WTC11 (cell line): ENCODE measurements at places on chromosomes 13 and 19.

DNA sequence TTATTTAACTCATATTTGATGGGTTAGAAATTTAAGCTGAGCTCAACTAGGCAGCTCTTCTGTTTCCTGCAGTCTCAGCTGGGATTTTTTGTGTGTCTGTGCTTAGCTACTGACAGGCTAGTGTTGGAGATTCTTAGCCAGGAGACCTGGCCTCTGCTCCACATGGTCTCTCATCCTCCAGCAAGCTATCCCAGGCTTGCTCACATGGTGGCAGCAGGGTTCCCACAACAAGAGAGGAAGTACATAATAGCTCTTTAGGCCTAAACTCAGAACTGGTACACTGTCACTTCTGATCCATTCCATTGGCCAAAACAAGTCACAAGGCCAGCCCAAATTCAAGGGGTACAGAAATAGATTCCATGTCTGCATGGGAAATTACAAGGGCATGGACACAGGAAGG lies 406.2 kb downstream of the SUCLA2 start:
- no peak overlapping the region for H3K27ac ChIP-seq
- DNase-seq = no peak
- no peaks in the 10 kb centered on the region for H3K4me1 ChIP-seq
- peaks cover 26% of the 10 kb centered on the region for H3K36me3 ChIP-seq
- no peak overlapping the region for H3K4me3 ChIP-seq
- no peaks in the 10 kb centered on the region for H3K27me3 ChIP-seq

DNA sequence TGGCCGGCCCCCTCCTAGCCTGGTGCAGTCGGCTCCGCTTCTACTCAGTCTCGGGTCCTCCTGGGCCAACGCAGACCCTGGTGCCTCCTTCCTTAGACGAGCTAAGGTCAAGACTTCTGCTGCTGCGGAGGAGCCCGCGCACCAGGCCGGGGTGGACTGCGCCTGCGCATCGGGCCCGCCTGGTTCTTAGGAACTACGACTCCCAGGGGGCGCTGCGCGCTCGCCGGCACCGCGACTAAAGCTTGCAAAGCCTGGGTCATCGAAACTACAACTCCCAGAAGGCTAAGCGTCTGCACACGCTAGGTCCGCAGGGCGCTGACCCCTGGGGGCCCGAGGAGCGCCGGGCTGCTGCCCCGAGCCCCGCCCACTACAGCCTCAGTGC lies at the start of gene ZNF835:
TSS of gene ZNF835 (minus strand) at position 145 of the 382 bp plus-strand sequence. CDS start 6,559 bp downstream, outside the sequence.
- H3K4me3 ChIP-seq = no peak within 1 kb of the TSS
- H3K36me3 ChIP-seq = peaks cover 59% of the 10 kb centered on the region
- H3K27me3 ChIP-seq = peaks cover 3% of the 10 kb centered on the region
- no peaks in the 10 kb centered on the region for H3K4me1 ChIP-seq
- DNase-seq = no peak
- no peak within 1 kb of the TSS for H3K27ac ChIP-seq

- DNase-seq = no peak
- peaks cover 6% of the 10 kb centered on the region for H3K36me3 ChIP-seq
- peak overlapping the region; percentile 92 for H3K27ac ChIP-seq
- no peaks in the 10 kb centered on the region for H3K27me3 ChIP-seq
- H3K4me1 ChIP-seq = peaks cover 23% of the 10 kb centered on the region
- no peak overlapping the region for H3K4me3 ChIP-seq
Measured at GRCh38 chr19:10979951-10980381, 19.1 kb downstream of the SMARCA4 start.

DNA sequence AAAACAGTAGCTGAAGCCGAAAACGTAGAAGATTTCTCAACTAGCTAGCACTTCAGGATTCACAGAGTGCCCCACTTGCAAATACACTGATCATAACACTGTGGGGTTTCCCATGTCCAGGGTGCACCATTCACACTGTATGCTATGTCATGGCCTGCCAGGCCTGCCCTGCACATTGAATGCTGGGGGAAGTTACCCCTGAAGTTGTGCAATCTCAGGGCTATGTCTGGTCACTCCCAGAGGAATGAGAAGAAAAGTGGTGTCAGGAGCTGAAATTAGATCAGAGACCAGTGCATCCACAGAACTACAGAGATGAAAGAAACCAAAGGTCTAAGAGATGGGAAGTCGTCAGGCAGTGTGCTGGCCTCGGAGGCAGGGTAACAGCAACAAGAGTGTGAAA lies 196.8 kb downstream of the RAP2A start:
- peaks cover 5% of the 10 kb centered on the region for H3K36me3 ChIP-seq
- peaks cover 8% of the 10 kb centered on the region for H3K4me1 ChIP-seq
- no peak overlapping the region for H3K4me3 ChIP-seq
- no peak for DNase-seq

DNA sequence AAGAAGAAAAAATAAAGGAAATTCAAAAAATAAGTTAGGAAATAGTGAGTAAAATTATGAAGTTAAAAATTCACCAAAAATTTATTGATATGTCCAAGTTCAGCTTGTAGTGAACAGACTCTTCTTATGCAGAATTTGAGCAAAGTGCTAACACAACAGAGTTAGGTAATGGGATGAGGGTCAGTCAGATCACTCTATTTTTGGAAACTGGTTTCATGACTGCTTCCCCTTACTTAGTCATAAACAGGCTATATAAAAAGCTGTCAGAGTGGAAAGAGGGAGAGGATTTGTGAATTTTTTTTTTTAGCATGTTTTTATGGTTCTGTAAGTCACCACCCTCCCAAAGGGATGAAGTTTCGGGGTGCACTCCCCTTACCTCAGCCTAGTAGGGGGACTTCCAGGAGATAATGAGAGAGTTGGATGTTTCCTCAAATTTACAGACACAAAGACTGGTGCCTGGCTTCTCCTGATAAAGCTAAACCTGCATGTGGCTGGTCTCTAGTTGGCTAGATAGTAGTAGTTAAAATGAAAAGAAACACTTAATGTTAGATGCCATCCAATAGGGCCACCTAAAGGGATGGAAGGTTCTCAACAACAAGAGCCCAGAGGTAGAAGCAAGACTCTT lies 4.5 kb downstream of the CPB2 start:
- no peak for DNase-seq
- no peaks in the 10 kb centered on the region for H3K36me3 ChIP-seq
- peaks cover 7% of the 10 kb centered on the region for H3K4me1 ChIP-seq
- H3K4me3 ChIP-seq = no peak overlapping the region
